Osteoblast (primary cell): ENCODE measurements at places on chromosomes 4 and X. TPM values are rescaled to one million over a fixed set of nuclear protein-coding genes. Genes with fewer than 3 reads are reported as not detected.

Gene NLGN4X
- total RNA-seq = 1.4 and 11.5 TPM in 2 replicates

DNA sequence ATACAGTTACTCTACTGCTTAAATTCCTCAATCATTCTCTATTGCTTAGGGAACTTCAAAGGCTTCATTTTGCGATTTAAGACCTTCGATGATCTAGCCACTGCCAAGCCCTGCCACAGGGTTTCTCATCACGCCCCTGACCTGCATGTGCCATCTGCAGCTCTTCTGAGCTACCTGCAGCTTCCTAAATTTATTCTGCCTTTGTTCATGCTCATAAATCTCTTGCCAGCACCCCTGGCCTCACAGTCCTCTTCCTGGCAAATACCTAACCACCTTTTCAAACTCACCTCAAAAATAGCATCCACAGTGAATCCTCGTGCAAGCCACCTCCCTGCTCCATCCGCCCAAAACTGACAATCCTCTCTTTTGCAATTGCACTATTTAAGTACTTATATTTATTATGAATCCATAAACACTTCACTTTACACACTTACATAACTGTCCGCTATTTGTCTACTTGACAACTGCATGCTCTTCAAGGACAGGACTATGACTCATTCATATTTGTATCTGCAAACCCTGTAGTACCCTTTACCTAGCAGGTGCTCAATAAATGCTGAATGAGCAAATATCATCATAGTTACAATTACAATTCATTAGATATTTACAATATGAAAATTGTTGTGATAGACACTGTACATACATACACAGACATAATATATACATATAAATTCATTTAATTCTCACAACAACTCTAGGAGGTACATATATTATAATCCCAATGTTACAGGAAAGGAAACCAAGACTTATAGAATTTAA is 280.0 kb upstream of the RASGEF1B start:
- no peak overlapping the region for H3K27ac ChIP-seq
- DNase-seq = no peak
- no peak overlapping the region for H3K4me3 ChIP-seq
- H3K27me3 ChIP-seq = no peaks in the 10 kb centered on the region

DNA sequence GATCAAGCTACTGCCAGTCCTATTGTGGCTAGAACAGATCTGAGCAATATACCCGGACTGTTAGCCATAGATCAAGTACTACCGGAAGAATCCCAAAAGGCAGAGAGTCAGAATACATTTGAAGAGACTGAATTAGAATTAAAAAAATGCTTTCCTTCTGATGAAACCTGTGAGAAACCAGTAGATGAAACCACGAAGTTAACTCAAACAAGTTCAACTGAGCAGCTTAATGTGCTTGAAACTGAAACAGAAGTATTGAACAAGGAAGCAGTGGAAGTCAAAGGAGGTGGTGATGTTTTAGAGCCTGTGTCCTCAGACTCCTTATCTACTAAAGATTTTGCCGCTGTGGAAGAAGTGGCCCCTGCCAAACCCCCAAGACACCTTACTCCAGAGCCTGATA is 46.8 kb downstream of the WDR44 start:
- peaks cover 4% of the 10 kb centered on the region for H3K36me3 ChIP-seq
- H3K27ac ChIP-seq = no peak overlapping the region
- no peaks in the 10 kb centered on the region for H3K27me3 ChIP-seq
- H3K4me3 ChIP-seq = no peak overlapping the region
- DNase-seq = no peak

GRCh38 chr4:76850010-76850441 is 47.9 kb downstream of the SOWAHB start:
- no peak overlapping the region for H3K27ac ChIP-seq
- H3K27me3 ChIP-seq = no peaks in the 10 kb centered on the region
- H3K36me3 ChIP-seq = no peaks in the 10 kb centered on the region

Gene DDX53
- not detected in 2 replicates for total RNA-seq

Gene FAM53A
- total RNA-seq = 3.8 and 4.3 TPM in 2 replicates

Gene PPEF1
- total RNA-seq = under 0.01 TPM in 2 replicates

GRCh38 chrX:16658284-16658683 is 8.3 kb downstream of the S100G start:
- no peak for DNase-seq
- no peaks in the 10 kb centered on the region for H3K36me3 ChIP-seq
- H3K4me3 ChIP-seq = no peak overlapping the region
- peaks cover 15% of the 10 kb centered on the region for H3K4me1 ChIP-seq
- H3K27ac ChIP-seq = peak overlapping the region; percentile 79
- no peaks in the 10 kb centered on the region for H3K27me3 ChIP-seq

GRCh38 chr4:177297785-177298391 is 11.8 kb upstream of the NEIL3 start:
- no peaks in the 10 kb centered on the region for H3K36me3 ChIP-seq
- no peak overlapping the region for H3K27ac ChIP-seq
- H3K4me1 ChIP-seq = peaks cover 20% of the 10 kb centered on the region
- DNase-seq = no peak

GRCh38 chr4:111216791-111217190 is 593.9 kb upstream of the PITX2 start:
- no peak overlapping the region for H3K4me3 ChIP-seq
- H3K27ac ChIP-seq = no peak overlapping the region
- no peak for DNase-seq
- H3K27me3 ChIP-seq = no peaks in the 10 kb centered on the region

- H3K27me3 ChIP-seq = no peaks in the 10 kb centered on the region
- H3K4me3 ChIP-seq = no peak overlapping the region
- no peak for DNase-seq
Measured at GRCh38 chrX:149207518-149207917, 297.6 kb downstream of the IDS start.

Gene RTL3
- total RNA-seq = under 0.01 TPM in 1 of 2 replicates, not detected in the other

DNA sequence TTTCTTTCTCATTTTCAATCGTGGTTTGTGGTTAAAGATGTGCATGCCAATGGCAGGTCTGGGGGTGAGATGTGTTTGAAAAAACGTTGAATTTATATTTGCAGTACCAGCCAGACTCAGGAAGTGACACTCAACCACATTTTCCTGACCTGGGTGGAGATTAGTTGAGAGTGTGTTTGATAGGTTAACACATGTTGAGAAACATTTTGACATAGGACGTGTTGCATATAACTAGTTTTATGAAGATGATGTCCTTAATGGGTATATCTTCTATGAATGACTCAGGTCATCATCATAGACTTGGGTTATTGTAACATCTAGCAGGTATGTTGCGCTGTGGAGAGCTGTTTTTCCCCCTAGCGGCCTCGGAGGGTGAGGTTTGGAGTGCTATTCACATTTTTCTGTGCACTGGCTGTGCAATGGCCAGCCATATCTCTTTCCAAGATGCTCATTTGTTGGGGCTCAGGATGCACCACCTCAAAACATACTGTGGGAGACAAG is 21.7 kb upstream of the CD38 start:
- no peak overlapping the region for H3K27ac ChIP-seq
- peaks cover 11% of the 10 kb centered on the region for H3K27me3 ChIP-seq
- DNase-seq = peak; percentile 65
- H3K4me1 ChIP-seq = peaks cover 24% of the 10 kb centered on the region
- no peaks in the 10 kb centered on the region for H3K36me3 ChIP-seq

DNA sequence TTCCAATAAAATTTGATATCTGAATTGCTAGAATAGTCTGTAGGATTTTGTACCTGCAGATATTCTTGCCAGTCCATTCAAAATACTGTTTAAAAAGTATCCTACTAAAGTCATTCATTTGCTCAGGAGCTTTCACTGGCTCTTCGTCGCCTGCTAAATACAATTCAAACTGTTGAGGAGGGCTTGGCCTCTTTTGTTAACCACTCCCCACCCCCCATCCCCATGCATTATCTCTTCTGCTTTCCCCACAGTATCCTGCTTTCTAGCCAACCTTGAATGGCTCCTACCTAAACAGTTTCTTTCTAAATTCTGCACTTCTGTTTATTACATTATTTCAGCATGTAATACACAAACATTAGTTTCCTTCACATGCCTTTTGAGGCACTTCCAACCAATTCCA is 230.8 kb downstream of the CPE start:
- H3K36me3 ChIP-seq = no peaks in the 10 kb centered on the region
- no peak overlapping the region for H3K4me3 ChIP-seq
- no peaks in the 10 kb centered on the region for H3K4me1 ChIP-seq
- H3K27ac ChIP-seq = no peak overlapping the region

DNA sequence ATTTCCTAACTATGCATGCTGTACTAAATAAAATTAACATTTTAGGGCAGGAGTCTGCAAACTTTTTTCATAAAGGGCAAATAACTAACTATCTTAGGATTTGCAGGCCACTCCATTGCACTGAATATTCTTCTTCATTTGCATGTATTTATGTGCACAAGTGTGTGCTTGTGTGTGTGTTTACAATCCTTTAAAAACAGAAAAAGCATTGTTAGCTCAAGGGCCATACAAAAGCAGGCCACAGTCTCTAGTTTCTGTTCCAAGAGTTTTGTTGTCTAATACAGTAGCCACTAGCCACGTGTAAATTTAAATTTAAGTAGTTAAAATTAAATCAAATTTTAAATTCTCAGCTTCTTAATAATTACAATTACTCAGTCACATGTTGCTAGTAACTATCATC is 621.8 kb downstream of the TMA16 start:
- no peak for DNase-seq
- no peak overlapping the region for H3K4me3 ChIP-seq
- H3K27ac ChIP-seq = no peak overlapping the region
- no peaks in the 10 kb centered on the region for H3K4me1 ChIP-seq

DNA sequence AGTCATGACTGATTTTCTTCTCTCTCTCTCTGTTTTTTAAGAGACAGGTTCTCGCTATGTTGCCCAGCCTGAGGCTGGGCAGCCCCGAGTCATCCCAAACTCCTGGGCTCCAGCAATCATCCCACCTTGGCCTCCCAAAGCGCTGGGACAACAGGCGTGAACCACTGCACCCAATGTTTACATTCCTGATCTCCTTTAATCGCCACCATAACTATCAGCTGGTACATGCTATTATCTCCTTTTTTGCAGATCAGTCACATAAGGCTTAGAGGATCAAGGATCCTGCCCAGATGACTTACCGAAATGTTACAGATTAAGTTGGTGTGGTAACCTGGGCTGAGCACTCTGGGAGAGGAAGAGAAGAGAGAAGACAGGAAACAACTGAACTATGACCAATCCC is 1.5 kb upstream of the USP46 start:
- DNase-seq = peak; percentile 21
- peaks cover 9% of the 10 kb centered on the region for H3K4me1 ChIP-seq
- H3K4me3 ChIP-seq = no peak overlapping the region
- H3K27me3 ChIP-seq = no peaks in the 10 kb centered on the region
- no peak overlapping the region for H3K27ac ChIP-seq

- H3K27ac ChIP-seq = no peak overlapping the region
- no peaks in the 10 kb centered on the region for H3K27me3 ChIP-seq
- no peak for DNase-seq
Measured at GRCh38 chr4:35506161-35506560, 738.2 kb downstream of the ARAP2 start.

DNA sequence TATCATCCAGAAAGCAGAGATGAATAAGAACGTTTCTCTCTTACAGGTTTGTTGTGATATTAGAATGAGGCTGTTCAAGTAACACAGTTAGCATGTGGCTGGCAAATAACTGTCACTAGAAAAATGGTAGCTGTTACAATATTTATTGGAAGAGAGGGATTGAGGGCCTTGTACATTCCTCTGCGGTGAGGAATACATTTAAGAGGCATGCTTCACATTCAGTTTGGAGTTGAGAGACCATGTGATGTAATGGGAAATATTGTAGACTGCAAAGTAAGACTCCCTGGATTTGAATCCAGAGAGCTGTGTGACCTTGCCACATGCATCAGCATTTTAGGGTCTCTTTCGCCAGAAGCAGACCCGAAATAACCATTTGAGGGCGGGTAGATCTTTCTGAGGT is 104.8 kb upstream of the KIT start:
- H3K27ac ChIP-seq = no peak overlapping the region
- DNase-seq = no peak
- H3K4me3 ChIP-seq = no peak overlapping the region
- H3K36me3 ChIP-seq = no peaks in the 10 kb centered on the region
- H3K4me1 ChIP-seq = no peaks in the 10 kb centered on the region

Gene UGT2B11
- not detected in 2 replicates for total RNA-seq

DNA sequence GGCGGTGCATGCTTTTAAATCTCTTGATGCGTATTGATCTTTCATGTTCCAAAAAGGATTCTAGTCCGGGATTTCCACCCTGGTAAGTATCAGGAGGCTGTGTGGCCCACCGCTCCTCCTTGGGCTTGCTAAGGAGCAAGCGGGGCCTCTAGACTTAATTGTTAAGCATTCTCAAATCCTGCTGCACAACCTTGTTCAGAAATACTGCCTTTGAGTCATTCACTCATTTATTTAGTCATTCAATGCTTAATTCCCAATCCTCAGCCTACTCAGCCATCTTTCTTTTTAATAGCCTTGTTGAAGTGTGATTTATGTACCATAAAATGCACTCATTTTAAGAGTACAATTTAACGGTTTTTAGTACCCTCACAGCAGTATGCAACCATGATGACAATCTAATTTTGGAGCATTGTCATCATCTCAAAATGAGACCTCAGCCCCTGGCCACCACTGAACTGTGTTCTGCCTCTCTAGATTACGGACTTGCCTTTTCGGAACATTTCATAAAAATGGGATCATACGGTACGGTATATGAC is 15.6 kb upstream of the SLC2A9 start:
- peaks cover 23% of the 10 kb centered on the region for H3K4me1 ChIP-seq
- no peak overlapping the region for H3K27ac ChIP-seq
- peaks cover 3% of the 10 kb centered on the region for H3K27me3 ChIP-seq
- H3K36me3 ChIP-seq = no peaks in the 10 kb centered on the region

DNA sequence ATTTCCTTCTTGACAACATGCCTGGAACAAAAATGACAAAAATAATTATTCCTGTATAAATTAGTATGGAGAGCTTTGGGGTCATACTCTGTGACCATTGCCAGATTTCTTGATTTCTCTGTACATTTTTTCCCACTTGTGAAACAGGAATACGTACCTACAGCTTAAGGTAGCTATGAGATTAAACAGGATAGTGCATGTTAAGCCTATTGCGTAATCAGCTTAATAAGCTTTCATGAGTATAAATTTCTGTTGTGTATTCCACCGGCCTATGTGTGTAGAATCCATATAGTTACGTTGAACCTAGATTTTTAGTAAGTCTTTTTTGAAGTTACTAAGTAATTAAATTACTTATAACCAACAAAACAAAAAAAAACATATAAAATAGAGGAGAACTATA is 334.9 kb downstream of the DCTD start:
- H3K4me3 ChIP-seq = no peak overlapping the region
- DNase-seq = no peak
- H3K27me3 ChIP-seq = no peaks in the 10 kb centered on the region
- no peaks in the 10 kb centered on the region for H3K36me3 ChIP-seq
- no peaks in the 10 kb centered on the region for H3K4me1 ChIP-seq
- no peak overlapping the region for H3K27ac ChIP-seq

Gene ATP1B4
- not detected in 2 replicates for total RNA-seq

Gene EVC2
- total RNA-seq = 17.4 and 19.2 TPM in 2 replicates

Gene UGT8
- under 0.01 TPM in 1 of 2 replicates, not detected in the other for total RNA-seq

DNA sequence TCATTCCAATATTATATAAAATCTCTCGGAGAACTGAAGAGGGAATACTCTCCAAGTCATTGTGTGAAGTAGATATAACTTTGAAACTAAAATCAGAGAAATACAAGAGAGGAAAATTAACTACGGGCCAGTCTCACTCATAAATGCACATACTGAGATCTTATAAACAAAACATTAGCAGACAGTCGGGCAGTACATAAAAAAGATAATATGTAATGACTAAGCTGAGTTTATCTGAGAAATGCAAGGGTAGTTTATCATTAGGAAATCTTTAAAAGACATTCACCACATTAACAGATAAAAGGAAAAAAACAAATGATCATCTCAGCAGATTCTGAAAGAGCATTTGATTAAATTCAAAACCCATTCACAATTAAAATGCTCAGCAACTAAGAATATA is 116.7 kb downstream of the NYX start:
- no peaks in the 10 kb centered on the region for H3K27me3 ChIP-seq
- H3K27ac ChIP-seq = peak overlapping the region; percentile 19
- H3K4me3 ChIP-seq = no peak overlapping the region
- DNase-seq = no peak
- H3K36me3 ChIP-seq = no peaks in the 10 kb centered on the region
- H3K4me1 ChIP-seq = peaks cover 15% of the 10 kb centered on the region

Gene GLOD5
- total RNA-seq = not detected in 2 replicates
